ENCODE measurements at places on chromosomes 13 and 19. TPM values are rescaled to one million over a fixed set of nuclear protein-coding genes. Genes with fewer than 3 reads are reported as not detected.

The ZNF573 gene
- 4.7 TPM for total RNA-seq

GRCh38 chr19:4538601-4538954, 1.3 kb downstream of the LRG1 start:
- DNase-seq = no peak

The DCLK1 gene
- 3.4 TPM for total RNA-seq

The ADGRE3 gene
- not detected for total RNA-seq

DNA sequence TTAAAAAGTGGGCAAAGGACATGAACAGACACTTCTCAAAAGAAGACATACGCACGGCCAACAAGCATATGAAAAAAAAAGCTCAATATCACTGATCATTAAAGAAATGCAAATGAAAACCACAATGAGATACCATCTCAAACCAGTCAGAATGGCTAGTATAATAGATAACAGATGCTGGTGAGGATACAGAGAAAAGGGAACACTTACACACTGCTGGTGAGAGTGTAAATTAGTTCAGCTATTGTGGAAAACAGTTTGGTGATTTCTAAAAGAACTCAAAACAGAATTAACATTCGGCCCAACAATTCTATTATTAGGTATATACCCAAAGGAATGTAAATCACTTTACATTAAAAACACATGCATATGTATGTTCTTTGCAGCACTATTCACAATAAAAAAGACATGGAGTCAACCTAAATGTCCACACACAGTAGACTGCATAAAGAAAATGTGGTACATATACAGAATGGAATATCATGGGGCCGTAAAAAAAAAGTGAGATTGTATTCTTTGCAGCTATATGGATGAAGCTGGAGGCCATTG, 1569.0 kb downstream of the OLFM4 start:
- DNase-seq = no peak

DNA sequence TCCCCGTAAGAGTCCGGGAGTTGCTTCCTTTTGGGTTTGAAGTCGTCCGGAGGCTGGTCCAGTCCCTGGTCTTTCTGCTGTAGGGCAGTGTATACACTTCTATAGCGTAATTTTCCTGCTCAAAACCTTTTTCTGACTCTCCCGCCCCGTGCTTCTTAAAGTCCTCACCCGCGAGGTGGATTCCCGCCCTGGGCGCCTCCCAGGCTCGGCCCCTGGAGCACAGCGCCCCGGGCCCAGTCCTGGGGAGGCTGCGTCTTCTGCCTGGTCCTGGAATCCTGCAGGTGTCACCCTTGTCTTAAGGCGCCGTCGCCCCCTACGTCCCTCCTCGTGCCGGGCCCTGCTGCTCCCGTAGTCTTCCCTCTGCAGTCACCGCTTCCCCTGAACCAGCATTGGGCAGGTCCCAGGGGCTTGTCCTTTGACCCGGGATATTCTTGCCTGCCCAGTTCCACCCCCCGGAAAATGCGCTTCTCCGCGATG, 34.4 kb upstream of the ZNF808 start:
- no peak for DNase-seq

DNA sequence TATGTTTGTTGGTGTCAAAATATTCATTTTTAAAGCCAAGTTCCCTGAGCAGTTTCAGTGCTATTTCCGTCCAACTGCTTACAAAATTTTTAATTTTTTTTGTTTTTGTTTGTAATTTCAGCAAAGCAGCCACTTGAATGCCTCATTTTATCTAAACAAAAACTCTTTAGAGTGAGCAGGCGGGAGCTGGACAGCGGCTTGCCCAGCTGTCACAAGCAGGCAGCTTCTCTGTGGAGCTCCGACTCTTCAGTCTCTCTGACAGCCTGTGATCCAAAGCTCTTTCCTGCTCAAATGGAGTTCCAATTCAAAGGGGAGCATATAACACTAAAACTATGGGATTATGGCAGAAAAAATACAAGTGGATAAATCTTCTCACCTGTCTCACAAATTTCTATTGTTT, 618.3 kb upstream of the PCDH20 start:
- DNase-seq = no peak

- DNase-seq = no peak
Observed at GRCh38 chr13:28527629-28528028, 32.7 kb upstream of the FLT1 start.

- DNase-seq = no peak
Observed at GRCh38 chr19:18218159-18218558, 8.1 kb downstream of the PDE4C start.

DNA sequence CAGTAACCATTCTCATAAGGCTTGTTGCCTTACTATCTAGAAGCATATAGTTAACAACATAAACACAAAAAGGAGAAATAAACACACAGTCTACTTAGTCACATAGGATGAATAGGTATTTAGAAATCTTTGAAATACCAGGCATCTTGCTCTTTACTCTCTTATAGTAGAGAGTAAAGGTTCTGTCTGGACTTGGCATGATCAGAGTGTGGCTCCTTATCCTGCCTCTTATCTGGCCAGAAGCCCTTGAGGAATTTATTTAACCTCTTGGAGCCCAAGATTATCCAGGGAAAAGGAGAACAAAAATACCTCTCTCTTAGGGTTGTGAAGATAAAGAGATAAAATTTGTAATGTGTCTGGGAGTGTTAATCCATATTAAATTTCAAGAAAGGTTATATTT, 100.2 kb upstream of the MBNL2 start:
- DNase-seq = no peak

DNA sequence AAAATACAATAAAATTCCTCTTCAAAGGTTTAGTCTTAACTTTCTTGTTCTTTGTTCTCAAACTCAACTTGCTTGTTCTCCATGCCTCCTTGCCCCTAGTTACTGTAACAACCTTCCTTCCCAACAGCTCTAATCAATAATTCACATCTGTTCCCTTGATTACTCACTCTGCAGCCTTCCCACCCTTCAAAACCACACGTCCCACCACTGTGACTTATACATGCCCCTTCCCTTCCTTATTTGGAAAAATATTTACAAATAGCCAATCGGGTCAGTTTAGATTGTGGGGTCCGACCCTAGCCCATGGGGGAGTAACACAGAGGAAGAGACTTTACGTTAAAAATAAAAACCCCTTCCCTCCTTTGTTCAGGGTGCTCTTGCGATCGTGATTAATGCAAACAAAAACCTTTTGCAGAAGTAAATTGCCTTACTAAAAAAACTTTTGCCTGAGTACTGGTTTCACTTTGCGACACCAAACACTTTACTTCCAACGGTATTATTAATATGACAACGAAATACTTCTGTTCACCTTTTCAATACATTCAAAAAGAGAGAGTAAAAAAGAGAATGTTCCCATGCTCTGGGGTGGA, 512 bp upstream of the ZNF93 start:
- DNase-seq = no peak

DNA sequence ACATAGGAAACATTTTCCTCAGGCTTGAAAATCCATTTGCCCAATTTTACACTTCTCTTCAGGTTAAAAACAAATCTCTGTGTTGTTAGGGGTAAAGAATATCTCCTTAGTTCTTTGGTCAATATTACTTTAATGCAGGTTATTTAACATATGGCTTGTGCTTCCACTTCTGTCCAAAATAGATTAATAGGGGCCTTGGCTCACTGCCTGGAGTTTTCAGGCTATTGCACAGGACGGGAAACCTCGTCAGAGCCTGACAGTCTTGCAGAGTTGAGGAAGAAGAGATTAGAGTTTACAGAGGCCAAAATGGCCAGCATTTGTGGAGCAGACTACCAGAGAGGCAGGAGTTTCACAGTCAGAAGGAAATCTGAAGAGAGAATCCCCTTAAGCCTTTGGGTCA, 863.9 kb upstream of the GPC6 start:
- peak; percentile 24 for DNase-seq

The FXYD1 gene
- total RNA-seq = 3.3 TPM

GRCh38 chr19:38985262-38985661, 9.7 kb upstream of the FBXO17 start:
- DNase-seq = no peak

- no peak for DNase-seq
Observed at GRCh38 chr13:23794267-23795161, 94.7 kb downstream of the MIPEP start.

The IGSF23 gene
- 0.43 TPM for total RNA-seq

DNA sequence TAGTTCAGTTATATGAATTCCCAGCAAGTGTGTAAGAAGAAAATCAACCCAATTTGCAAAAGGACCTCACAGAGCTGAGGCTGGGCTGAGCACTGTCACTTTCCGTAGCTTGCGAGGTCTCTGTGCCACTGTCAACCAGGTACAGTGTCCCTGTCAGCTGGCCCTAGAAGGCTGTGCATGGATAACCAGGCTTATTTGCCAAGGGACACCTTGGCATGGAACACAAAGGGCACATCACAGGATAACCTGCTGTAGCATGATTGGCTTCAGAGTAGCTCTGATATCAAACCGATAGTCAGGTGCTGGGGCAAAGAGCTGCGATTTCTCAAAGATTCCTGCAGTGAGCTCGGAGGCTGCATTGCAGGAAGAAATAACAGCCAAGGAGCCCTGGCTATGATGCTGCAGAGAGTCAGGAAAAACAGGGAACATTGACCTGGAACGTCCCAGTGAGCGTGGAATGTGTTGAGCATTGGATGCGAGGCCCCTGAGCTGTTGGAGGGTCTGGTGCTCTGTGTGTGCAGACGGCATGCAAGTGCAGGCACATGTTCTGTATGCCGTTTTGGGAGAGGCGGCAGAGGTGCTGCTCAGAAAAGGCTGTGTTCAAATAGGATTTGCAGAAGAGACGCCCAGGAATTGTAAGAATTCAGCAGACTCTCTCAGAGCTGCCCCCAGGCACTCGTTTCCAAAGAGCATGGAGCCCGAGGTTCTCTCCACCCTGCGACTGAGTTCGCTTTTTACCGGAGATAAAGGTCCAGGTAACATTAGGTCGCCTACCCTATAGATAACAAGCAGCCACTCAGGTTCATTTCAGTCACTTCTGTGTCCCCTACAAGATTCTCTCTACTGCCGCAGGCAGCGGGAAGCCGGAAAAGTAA, 213.5 kb upstream of the IRS2 start:
- DNase-seq = no peak

DNA sequence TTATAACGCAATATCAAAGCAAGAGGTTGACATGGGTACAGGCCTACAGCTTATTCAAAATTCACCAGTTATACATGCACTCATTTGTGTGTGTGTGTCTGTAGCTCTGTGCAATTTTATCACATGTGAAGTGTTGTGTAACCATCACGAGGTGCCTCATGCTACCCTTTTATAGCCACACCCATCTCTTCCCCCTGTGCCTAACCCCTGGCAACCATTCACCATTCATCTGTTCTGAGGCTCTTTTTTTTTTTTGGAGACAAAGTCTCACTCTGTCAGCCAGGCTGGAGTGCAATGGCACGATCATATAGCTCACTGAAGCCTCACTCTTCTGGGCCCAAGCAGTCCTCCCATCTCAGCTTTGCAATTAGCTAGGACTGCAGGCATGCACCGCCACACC, 78.4 kb downstream of the DPF1 start:
- no peak for DNase-seq

GRCh38 chr13:24217601-24218281, 57.2 kb downstream of the SPATA13 start:
- DNase-seq = no peak

The KIR3DL2 gene
- not detected for total RNA-seq

The FFAR1 gene
- 0.60 TPM for total RNA-seq

GRCh38 chr13:98510156-98510509, 66.8 kb downstream of the STK24 start:
- no peak for DNase-seq

The ZNF471 gene
- 0.73 TPM for total RNA-seq

DNA sequence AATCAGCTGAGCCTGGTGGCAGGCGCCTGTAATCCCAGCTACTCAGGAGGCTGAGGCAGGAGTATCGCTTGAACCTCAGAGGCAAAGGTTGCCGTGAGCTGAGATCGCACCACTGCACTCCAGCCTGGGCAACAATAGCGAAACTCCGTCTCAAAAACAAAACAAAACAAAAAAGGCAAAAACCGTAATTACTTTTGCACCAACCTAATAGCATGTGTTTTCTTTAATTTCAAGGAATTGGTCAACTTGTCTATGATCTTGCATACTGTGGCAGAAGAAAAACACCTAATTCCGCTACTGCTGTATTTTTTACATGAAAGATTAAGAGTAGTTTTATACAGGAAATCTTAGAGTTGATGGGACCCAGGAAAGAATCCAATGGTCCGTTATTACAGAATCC, 241.2 kb downstream of the COL4A1 start:
- DNase-seq = no peak

DNA sequence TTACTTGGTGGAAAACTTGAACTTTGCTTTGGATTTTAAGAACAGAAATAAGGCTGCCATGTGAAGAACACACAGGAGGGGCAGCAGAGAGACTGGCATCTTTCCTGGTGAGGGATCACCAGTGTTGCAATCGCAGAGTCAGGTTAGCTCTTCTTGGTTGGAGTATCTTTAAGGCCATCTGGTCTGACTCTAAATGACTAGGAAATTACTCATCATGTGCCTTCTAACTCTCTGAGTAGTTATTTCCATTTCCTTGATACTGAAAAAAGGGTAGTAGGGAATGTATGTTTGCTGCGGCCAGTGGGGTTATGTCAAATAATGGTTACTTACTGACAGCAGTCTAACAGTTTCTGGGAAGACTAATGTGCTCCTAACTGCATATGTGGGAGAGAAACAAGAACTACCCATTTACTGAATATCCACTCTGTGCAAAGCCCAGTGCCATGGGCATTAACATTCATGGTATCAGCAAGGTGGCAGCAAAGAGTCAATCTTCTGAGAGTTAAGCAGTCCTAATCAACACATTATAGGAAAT, 122.1 kb downstream of the COG6 start:
- no peak for DNase-seq

GRCh38 chr13:44969551-44970484, 19.5 kb downstream of the NUFIP1 start:
- DNase-seq = no peak

DNA sequence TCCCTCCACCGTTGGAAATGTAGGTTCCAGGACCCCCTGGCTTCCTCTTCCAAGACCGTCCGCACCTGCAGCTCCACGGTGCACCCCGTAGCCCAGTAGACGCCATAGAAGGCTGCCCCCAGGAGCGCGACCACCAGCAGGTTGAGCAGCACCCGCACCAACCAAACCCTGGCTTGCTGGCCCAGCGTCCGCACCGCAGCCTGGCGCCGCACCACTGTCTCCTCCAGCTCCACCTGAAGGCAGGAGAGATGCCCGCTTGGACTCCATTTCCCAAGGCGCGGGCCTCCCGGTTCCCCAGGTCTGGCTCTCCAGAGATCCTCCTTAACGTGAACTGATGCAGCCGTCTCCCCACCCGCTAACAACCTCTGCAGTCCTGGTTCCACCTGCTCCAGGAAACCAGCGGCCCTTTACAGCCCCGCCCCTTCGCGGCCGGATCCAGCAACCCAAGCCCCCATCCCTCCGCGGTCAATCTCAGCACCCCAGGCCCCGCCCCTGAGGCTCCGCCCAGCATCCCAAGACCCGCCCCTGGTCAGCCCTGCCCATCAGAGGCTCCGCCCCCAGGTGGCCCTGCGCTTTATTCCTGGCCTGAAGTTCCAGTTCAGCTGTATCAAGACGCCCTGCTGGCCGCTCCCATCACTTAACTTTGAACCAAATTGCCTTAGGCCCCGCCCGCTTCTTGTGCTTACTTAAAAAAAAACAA, 5.0 kb upstream of the LENG1 start:
- DNase-seq = no peak
